ENCODE measurements at places on chromosomes 1 and 21.

DNA sequence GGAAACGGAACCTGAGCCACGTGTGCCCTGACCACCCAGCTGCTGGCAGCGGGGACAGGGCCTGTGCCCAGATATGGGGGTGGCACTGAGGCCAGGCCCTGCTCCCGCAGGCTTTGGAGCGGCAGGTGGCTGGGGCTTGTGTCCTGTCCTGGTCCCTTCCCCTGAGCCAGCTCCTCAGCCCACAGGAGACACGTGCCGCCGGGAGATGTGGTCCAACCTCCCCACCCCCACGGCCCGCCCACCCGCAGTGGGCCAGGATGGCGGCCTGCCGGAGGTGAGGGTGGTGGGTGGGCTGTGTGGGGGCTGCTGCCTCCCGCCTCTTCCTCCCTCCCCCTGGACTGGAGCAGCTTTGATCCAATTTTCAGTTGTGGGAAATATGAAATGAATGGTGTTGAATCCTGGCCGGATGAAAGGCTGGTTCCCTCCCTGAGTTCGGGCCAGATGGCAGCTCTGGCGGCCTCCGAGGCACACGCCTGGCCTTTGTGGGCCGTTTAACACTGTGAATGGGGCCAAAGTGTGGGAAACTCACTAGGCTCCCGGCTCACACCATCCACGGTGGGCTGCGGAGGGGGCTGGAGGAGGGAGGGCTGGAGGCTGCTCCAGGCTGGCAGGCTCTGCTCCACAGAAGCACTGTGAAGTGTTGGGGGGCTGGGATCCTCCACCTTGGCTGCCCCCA is 2.6 kb upstream of the HES5 start:
- H3K4me3 ChIP-seq = no peak overlapping the region
- H3K27ac ChIP-seq = no peak overlapping the region
- H3K27me3 ChIP-seq = peaks cover 81% of the 10 kb centered on the region
- no peak for DNase-seq

- H3K36me3 ChIP-seq = no peaks in the 10 kb centered on the region
- H3K4me3 ChIP-seq = no peak overlapping the region
- peaks cover 21% of the 10 kb centered on the region for H3K4me1 ChIP-seq
- DNase-seq = no peak
These were observed 113.2 kb downstream of the RUNX1 start for GRCh38 chr21:34935898-34936297.

DNA sequence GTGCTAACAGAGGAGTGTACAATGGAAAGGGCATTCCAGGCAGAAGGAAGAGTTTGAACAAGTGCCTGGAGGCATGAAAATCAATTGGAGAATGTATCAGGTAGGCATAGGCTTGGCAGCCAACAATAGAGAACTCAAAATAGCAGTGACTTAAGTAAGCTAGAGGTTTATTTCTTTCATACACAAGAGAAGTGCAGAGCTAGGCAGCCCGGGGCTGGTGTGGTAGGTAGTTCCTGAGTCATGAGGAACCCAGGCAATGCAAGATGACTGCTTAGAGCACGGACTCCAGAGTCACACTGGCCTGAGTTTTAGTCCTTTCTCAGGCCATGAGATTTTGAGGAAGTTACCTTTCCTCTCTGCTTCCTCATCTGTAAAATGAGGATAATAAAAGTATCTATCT is 74.8 kb upstream of the LRRN2 start:
- H3K27me3 ChIP-seq = peaks cover 26% of the 10 kb centered on the region
- no peak for DNase-seq
- H3K27ac ChIP-seq = no peak overlapping the region
- H3K36me3 ChIP-seq = no peaks in the 10 kb centered on the region

GRCh38 chr21:45436351-45437065 is 31.5 kb downstream of the COL18A1 start:
- no peak overlapping the region for H3K4me3 ChIP-seq
- H3K27me3 ChIP-seq = no peaks in the 10 kb centered on the region
- H3K36me3 ChIP-seq = no peaks in the 10 kb centered on the region
- H3K4me1 ChIP-seq = peaks cover 38% of the 10 kb centered on the region
- no peak for DNase-seq

DNA sequence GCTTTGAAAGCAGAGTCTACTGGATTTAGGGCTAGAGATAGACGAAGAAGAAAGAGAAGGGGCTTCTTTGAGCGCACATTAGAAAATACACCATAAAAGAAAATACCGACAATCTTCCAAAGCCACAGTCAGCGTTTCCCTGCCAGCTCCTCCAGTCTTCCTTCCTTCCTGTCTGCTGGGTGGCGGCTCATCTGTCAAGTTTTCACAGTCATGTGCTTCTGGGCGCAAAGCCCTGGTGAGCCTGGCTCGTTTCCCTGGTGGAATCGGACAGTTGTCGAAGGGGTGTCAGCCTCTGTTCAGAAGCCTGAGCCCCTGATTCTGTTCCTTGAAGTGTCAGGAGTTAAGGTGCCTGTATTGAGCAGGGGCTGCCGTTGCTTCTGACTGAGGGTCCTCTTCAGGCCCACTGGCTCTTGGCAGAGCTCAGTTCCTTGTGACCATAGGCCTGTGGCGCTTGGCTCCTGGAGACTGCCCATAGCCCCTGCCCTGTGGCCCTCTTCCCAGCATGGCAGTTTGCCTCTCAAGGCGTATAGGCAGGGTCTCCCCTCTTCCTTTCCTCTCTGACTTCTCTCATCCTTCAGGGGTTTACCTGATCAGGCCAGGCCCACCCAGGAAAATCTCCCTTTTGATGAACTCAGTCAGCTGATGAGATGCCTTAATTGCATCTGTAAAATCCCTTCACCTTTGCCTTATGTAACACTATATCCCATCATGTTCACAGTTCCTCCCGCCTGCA is 58.6 kb downstream of the ADARB1 start:
- peaks cover 31% of the 10 kb centered on the region for H3K4me1 ChIP-seq
- DNase-seq = no peak
- no peaks in the 10 kb centered on the region for H3K27me3 ChIP-seq
- no peaks in the 10 kb centered on the region for H3K36me3 ChIP-seq
- no peak overlapping the region for H3K4me3 ChIP-seq

- H3K27ac ChIP-seq = no peak overlapping the region
- no peaks in the 10 kb centered on the region for H3K36me3 ChIP-seq
- H3K27me3 ChIP-seq = peaks cover 37% of the 10 kb centered on the region
These were observed 695.3 kb downstream of the PTPRU start for GRCh38 chr1:29931477-29932175.

- no peak overlapping the region for H3K4me3 ChIP-seq
- no peaks in the 10 kb centered on the region for H3K27me3 ChIP-seq
- H3K4me1 ChIP-seq = peaks cover 29% of the 10 kb centered on the region
- H3K27ac ChIP-seq = no peak overlapping the region
- no peaks in the 10 kb centered on the region for H3K36me3 ChIP-seq
These were observed 49.2 kb downstream of the CASQ2 start for GRCh38 chr1:115719285-115719684.

DNA sequence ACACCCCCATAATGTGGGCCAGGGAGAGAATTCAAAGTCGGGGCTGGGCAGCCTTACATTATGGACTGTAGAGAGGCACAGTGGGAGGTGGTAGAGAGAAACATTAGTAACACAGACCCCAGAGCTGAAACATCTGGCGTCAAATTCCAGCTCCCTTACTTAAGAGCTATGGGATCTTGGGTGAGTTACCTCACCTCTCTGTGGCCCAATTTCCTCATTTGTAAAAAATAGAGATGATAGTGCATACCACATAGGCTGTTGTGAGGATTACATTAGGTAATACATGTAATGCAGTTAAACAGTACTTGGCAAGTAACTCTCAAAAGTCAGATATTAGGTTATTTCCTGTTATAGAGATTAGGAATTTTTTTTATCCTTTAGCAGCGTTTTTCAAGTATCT is 160.5 kb upstream of the KIAA0040 start:
- no peaks in the 10 kb centered on the region for H3K36me3 ChIP-seq
- no peak overlapping the region for H3K4me3 ChIP-seq
- no peak overlapping the region for H3K27ac ChIP-seq
- no peaks in the 10 kb centered on the region for H3K4me1 ChIP-seq
- no peak for DNase-seq

- H3K27ac ChIP-seq = no peak overlapping the region
- no peaks in the 10 kb centered on the region for H3K27me3 ChIP-seq
- no peak for DNase-seq
- peaks cover 17% of the 10 kb centered on the region for H3K4me1 ChIP-seq
These were observed 2.3 kb upstream of the OR6K6 start for GRCh38 chr1:158752155-158752712.

DNA sequence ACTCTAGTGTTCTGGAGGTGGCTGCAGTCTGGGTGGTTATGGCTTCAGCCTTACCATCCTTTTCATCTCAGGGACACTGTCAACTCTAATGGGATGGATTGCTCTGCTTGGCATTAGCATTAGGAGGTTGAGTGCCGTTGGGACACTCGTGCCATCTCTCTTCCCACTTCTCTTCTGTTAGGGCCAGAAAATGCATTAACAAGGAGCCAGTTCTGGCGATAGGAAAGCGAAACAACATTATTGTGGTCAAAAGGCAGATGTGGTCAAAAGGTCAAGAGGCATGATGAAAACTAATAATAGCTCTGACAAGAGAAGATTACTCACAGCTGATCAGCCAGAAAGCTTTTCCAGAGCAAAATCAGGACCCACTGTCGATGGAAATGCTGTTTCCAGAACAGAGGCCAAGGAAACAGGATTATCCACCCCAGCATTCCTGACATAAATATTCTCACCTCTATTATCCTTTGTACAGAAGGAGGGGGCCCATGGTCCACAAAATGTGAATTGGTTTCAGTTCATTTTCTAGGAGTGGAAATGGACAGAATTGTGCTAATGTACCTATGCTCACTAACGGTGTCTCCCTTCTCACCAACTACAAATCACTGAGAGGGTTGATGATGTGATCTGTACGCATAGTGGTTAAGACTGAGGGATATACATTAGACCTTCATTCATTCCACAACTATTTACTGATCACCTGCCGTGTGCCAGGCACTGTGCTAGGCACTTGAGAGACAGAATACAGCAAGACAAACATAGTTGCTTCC is 72.0 kb downstream of the ST6GALNAC5 start:
- H3K27me3 ChIP-seq = no peaks in the 10 kb centered on the region

GRCh38 chr21:21232320-21232719 is 234.1 kb downstream of the NCAM2 start:
- no peak overlapping the region for H3K4me3 ChIP-seq
- H3K4me1 ChIP-seq = peaks cover 7% of the 10 kb centered on the region
- H3K36me3 ChIP-seq = no peaks in the 10 kb centered on the region
- H3K27ac ChIP-seq = no peak overlapping the region

GRCh38 chr1:50196081-50196480 is 87.4 kb downstream of the ELAVL4 start:
- DNase-seq = no peak
- H3K4me3 ChIP-seq = no peak overlapping the region
- no peaks in the 10 kb centered on the region for H3K36me3 ChIP-seq
- no peaks in the 10 kb centered on the region for H3K27me3 ChIP-seq

GRCh38 chr1:178091986-178092745 is 1.7 kb upstream of the RASAL2 start:
- peaks cover 39% of the 10 kb centered on the region for H3K4me1 ChIP-seq
- DNase-seq = no peak
- H3K4me3 ChIP-seq = peak overlapping the region; percentile 82
- H3K36me3 ChIP-seq = no peaks in the 10 kb centered on the region

- peaks cover 28% of the 10 kb centered on the region for H3K4me1 ChIP-seq
- peaks cover 3% of the 10 kb centered on the region for H3K36me3 ChIP-seq
- peak overlapping the region; percentile 43 for H3K27ac ChIP-seq
- no peak for DNase-seq
These were observed 4.3 kb downstream of the PAQR7 start for GRCh38 chr1:25871086-25871703.

DNA sequence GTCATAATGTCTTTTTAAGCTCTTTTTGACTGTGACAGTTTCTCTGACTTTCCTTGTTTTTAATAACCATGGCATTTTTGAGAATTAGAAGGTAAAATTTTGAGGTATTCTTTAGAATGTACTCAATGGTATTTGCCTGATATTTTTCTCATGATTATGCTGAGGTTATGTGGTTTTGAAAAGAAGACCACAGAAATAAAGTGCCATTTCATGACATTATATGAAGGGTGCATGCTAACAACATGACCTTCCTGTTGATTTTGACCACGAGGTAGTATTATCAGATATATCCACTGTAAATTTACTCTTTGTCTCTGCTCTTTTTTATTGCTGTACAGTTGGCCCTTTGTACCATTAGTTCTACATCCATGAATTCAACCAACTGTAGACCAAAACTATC is 1418.5 kb downstream of the PLA2G4A start:
- no peak overlapping the region for H3K4me3 ChIP-seq
- H3K27ac ChIP-seq = no peak overlapping the region
- DNase-seq = no peak
- no peaks in the 10 kb centered on the region for H3K4me1 ChIP-seq
- no peaks in the 10 kb centered on the region for H3K36me3 ChIP-seq

DNA sequence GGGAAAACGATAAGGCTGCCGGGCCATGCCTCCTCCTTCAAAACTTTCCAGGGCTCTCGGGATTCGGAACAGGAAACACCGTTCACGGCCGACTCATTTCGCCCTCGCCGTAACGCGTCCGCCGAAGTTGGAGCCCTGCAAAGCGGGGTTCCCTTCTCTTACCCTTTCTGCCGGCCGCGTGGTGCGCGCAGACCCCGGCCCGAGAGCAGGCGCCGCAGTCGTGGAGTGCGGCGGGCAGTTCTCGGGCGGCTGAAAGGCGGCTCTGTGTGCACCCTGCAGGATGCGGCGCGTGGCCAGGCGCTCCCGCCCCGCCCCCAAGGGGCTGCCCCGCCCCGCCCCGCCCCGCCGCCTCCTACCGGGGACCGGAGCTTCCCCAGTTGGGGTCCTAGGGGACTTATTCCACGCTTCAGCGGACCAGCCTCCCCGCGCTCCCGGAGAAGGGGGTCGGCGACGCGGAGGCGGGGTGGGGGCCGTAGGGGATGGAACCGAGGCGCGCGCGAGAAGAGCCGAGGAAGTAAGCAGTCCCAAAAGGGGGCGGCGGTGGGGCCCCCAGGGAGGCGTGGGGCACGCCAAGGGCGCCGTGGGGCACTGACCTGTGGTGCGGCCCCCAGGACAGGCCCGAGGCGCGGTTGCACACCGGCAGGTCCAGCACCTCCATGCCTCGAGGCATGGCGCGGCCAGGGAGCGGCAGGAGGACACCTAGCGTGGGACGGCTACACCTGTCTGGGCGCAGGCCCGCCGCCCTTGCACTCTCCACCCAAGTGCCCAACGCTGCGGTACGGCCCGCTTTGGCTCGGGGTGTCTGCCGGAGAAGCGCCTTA is at the start of gene MCOLN2:
MCOLN2 (minus strand) TSS at position 268 of the 821 bp plus-strand sequence; CDS start at position 27, 241 bp downstream.
- peak; percentile 27 for DNase-seq
- peaks cover 2% of the 10 kb centered on the region for H3K36me3 ChIP-seq
- peak within 1 kb of the TSS; percentile 69 for H3K4me3 ChIP-seq
- peaks cover 80% of the 10 kb centered on the region for H3K27me3 ChIP-seq
- peaks cover 8% of the 10 kb centered on the region for H3K4me1 ChIP-seq

GRCh38 chr1:52751589-52752483 is 25.6 kb downstream of the ZYG11B start:
- DNase-seq = no peak
- peaks cover 32% of the 10 kb centered on the region for H3K4me1 ChIP-seq
- H3K36me3 ChIP-seq = peaks cover 7% of the 10 kb centered on the region

- H3K4me1 ChIP-seq = peaks cover 3% of the 10 kb centered on the region
- DNase-seq = no peak
- H3K36me3 ChIP-seq = no peaks in the 10 kb centered on the region
- no peak overlapping the region for H3K27ac ChIP-seq
- H3K4me3 ChIP-seq = no peak overlapping the region
These were observed 9.4 kb downstream of the PRDM16 start for GRCh38 chr1:3078430-3078861.

Measured in mesothelial cell of epicardium (in vitro differentiated cells).